Ascending aorta (tissue), 2 donors: ENCODE measurements at places on chromosomes 1 and 21.

DNA sequence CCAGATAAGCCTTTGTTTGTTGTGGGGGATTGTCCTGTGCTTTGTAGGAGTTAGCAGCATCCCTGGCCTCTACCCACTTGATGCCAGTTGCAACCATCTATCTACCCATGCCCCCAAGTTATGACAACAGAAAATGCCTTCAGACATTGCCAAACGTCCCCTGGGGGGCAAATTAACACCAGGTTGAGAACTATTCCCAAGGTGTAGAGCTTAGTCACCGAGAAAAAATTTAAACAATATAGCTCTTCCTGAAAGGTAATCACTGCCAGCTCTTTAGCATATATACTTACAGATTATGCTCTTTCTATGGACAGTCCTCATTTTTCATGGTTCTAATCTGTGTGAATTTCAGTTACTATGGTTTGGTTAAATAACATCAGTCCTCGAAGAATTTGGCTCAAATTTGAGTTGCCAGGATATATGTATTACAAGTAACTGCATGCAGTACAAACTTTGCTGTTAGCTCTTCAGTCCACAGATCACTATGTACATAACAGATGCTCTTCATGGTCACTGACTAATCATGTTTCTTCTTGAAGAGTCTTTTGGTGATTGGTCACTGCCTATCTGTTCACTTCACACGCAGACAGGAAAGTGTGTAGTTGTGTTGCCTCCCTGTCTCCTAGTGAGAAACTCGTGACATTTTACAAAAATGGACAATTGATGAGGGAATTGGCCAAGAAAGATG is 25.2 kb downstream of the MAPKAPK2 start:
- no peak for DNase-seq

- no peak for DNase-seq
These were observed 44.2 kb upstream of the ZYG11A start for GRCh38 chr1:52798331-52798730.

GRCh38 chr1:178417858-178418257 is 78.9 kb downstream of the CLEC20A start:
- DNase-seq, result no peak

DNA sequence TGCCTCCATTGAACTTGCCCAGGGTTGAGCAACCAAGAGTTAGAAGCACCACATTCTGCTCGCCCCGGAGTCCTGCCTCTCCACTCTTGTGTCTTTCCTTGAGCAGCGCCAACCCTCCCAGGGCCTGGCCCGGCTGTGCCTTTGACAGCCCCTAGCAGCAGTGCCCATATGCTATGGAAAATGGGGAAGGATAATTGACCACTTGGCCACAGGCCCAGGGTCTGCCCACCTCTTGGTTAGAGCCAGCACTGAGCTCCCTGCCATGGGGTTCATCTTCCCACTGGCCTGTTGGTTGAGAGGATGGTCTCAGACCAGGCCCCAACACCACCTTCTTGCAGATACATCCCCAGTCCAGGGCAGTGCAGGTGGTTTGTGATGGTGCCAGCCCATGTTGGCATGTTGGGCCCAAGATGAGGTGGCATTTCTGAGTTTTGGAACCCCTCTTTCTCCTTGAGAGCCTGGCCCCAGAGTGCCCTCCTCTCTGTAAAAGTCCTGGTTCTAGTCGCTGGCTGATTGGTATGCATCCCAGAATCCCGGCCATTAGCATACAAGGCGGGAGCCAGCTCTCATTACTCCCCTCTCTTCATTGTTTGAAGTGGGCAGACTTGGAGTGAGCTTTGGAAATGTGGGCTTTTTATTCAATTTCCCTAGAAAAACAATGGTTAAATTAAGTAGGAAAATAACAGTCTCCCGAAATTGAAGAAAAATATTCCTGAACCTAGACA is 7.6 kb downstream of the ARHGEF10L start:
- no peak for DNase-seq

GRCh38 chr1:15283526-15283925 is 36.5 kb downstream of the FHAD1 start:
- peak; percentile 54 for DNase-seq

GRCh38 chr1:74570797-74571492 is 58.5 kb upstream of the LRRC53 start:
- no peak for DNase-seq
